ENCODE measurements at places on chromosomes 4 and X.

DNA sequence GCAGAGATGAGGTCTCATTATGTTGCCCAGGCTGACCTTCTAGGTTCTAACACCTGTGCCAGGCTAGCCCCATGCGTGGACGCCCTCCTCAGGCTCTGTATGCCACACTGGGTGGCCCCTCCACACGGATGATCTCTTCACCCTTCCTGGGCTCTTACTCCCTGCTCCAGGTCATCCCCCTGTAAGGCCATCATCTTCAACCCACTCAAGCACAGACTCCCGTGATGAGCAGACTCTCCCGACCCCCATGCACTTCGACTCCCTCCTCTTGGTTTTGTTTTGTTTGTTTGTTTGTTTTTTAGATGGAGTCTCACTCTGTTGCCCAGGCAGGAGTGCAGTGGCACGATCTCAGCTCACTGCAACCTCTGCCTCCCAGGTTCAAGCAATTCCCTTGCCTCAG is 70.9 kb downstream of the HPRT1 start:
- DNase-seq = no peak

DNA sequence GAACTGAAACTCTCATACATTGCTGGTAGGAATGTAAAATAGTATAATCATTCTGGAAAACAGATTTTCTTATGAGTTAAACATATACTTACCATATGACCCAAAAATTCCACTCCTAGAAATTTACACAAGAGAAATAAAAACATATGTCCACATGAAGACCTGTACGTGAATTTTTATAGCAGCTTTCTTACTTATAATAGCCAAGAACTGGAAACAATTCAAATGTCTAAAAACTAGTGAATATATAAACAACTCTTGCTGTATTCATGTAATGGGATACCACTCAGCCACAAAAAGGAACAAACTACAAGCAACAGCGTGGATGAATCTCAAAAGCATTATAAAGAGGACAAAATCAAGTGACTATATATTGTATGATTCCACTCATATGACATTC is 27.5 kb downstream of the TMEM156 start:
- DNase-seq = no peak

DNA sequence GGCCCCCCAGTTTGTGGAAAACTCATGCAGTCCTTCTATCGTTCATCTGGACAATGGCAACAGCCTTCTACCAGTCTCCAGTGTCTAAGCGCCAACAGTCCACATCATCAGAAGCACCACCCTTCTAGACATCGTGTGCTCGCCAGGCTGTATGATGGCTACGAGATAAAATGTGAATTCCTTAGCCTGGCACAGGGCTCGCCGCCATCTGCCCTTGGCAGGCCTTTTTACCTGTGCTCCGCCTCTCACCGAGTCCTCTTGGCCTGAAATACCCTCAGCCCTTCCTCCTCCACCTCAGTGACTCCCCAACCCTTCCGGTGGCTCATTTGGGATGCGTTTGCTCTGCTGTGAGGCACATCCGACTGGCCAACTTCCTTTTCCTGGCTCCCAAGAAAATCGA is 15.9 kb upstream of the STS start:
- no peak for DNase-seq

DNA sequence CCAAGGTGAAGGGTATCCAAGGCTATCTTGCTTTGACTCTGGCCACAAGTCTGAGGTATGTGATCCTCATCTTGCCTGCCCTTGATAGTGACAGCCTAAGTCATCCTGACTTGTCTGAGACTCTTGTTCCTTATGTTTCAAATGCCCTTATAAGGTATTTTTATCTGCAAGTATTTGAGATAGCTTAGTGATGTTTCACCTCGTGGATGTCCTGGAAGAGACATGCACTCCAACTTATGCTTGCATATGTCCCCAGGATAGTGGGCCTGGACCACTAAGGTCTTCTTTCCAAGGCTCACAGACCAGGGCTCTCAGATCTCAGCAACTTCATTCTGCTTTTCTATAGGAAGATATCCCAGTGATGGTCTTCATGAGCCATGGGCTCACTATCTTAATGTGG is 120.5 kb upstream of the WDR1 start:
- no peak for DNase-seq

DNA sequence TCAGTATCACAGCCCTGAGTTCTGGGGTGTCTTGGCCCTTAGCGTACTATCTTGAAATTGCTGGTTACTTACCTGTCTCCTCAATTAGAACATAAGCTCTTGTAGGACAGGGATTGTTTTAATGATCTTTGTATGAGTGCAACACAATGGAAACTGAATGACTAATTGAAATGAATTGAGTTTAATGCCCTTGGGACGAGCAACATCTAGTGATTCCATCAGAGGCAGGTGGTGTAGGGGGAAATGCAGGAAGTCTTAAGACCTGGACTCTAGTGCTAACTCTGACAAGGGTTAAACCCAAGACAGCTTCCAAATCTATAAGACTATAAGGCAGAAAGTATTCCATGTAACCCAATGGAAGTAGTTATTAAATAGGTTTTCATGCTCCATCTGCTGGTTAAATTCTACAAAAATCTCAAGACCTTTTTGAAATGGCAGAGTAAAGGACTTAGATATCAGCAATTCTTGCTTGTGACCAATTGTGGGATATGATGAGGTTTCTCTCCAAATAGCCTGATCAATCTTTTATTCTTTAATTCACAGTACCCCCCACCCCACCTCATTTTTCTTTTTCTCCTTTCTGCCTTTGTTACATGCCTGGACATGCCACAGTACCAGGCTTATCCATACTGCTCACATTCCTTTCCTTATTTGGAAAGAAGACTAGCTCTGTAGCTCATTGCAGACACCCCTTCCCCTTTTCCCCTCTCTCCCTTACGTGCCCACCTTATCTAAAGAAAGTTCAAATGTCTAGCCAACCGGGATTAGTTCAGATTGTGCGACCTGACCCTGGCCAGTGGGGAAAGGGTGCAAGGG is 340.8 kb downstream of the PAPSS1 start:
- no peak for DNase-seq

- no peak for DNase-seq
These were observed 68.1 kb downstream of the FHDC1 start for GRCh38 chr4:153004081-153004850.

- DNase-seq = no peak
These were observed 63.2 kb upstream of the PBDC1 start for GRCh38 chrX:76109654-76110053.

- no peak for DNase-seq
These were observed at the start of gene SULT1E1 for GRCh38 chr4:69860052-69860451. TSS of gene SULT1E1 (minus strand) at chr4:69860145. CDS start at chr4:69857644, 2,501 bp downstream.

GRCh38 chrX:7214251-7214650 is 66.3 kb upstream of the PUDP start:
- DNase-seq = no peak

DNA sequence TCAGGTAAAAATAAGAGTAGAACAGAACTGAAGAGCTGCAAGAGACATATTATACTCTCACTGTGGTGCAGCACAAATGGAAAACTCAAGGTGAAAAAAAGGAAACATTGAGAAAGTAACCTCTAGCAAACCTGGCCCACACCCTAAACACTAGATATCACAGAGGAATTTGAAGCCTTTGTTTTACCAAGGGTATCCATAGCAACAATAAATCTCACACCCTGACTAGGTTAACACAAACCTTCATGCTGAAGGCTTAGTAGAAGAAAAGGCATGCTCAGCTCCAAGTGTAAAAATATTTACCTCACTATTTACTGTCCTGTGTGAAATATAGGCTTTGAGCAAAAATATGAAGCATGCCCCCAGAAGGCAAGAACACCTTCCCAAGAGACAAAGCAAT is 61.9 kb upstream of the TAB3 start:
- no peak for DNase-seq

- DNase-seq = no peak
These were observed 1.5 kb upstream of the TSPAN5 start for GRCh38 chr4:98659741-98660462.

GRCh38 chr4:74651198-74651597 is 143.1 kb downstream of the BTC start:
- no peak for DNase-seq

DNA sequence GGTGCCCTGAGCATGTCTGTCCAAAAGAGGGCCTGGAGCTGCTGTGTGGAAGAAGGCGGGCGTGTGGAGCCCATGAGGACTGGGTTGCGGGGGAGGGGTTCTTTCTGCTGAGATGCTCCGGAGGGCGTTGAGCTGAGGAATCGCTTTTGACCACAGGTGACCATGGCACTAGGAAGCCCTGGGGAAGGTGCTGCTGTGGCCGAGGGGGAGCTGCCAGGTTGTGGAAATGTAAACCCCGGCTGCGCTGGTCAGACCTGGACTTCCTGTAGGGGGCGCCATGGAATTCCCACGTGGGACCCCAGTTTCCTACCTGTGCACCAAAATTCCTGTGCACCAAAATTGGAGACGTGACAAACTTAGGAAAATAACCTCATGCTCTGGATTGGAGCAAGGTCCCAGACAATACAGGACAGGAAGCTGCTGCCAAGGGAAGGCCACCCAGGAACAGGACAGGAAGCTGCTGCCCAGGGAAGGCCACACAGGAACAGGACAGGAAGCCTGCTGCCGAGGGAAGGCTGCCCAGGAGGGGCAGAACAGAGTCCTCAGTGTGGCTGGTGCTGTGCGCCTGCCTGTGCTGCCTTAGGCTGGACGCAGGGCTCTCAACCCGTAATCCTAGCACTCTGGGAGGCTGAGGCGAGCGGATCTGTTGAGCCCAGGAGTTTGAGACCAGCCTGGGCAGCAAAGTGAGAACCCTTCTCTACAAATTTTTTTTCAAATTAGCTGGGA is 28.4 kb upstream of the UVSSA start:
- DNase-seq = peak; percentile 61

GRCh38 chr4:62191451-62192240 is 991.5 kb downstream of the ADGRL3 start:
- DNase-seq = no peak

DNA sequence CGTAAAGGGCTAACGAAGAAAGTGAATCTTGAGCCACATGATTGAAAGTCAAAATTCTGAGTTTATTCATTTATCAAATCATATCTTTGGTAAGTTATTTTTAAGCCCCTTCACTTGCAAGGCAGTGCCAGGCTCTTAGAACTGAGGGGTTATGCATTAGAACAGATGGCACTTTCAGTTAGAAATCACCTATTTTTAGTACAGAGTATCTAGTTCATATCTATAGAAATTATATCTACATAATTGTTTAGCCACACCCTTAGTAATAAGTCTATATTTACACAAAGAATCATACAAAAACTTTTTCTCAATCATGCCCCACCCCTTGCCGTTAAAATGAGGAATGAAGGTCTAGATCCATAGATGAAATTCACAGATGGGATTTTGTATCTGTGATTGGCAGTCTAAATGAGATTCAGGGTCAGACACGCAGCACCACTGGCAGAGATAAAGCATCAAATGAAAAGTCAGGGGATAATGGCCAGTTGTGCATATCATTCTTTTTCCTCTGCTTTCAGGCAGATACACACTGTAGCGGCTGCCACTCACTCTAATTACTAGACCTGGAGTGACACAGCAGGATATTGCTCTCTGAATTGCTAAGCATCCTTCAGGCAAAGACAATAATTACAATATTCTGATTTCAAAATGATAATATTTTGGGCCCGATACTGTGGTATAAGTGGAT is 440.5 kb downstream of the MAPK10 start:
- DNase-seq = no peak

DNA sequence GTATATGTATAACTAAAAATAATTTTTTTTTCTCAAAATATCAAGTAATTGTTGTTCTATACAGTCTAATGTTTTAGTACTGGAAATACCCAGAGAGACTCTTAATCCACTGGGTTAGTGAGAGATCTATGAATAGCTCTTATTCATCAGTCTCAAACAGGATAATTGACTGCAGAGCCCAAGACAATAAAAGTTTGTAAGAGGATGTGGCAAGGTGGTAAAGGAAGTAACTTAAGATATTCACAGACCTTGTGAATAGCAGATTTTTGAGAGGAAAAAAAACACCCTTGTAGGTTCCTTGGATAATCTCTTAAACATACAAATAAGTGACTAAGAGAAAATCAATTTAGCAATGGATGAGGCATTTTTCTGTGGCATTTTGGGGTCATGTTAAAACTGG is 210.9 kb upstream of the FAM241A start:
- DNase-seq = no peak

GRCh38 chrX:151030845-151031244 is 47.7 kb downstream of the HMGB3 start:
- DNase-seq = no peak

GRCh38 chr4:78975865-78976264 is 36.6 kb upstream of the PAQR3 start:
- DNase-seq = no peak

GRCh38 chr4:32207456-32207855 is 1487.3 kb downstream of the PCDH7 start:
- no peak for DNase-seq

DNA sequence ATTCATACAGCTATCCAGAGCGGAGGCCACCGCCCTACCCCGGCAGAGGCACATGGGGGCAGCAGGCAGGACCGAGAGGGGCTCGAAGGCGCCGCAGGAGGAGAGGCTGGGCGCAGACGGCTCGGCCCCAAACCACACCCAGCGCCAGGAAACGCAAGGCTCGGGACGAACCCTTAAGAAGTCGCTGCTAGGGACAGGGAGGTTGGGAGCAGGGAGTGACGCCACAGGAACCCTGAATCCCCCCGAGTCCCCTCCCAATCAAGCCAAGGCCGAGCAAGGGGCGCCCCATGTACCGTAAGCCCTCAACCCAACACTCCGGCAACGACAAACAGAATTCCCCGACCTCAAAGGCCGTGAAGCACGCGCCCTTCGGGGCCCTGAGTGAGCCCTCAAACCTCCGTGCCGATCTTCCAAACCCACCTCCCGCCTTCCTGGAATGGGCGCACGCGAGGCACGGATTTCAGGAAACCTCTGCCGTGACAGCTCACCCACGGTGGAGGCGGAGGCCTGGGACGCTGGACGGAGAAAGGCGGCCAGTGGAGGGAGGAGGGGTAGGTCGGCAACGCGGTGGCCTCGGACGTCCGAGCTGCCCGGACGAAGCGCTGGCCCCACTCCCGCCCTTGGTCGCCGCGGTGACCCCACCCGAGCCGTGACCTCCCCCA is 1.8 kb downstream of the ZFYVE28 start:
- DNase-seq = no peak

- DNase-seq = no peak
These were observed 71.0 kb upstream of the MXD4 start for GRCh38 chr4:2332976-2333319.

- DNase-seq = no peak
These were observed 2.9 kb downstream of the HDAC8 start for GRCh38 chrX:72569786-72570185.

All from right cardiac atrium (tissue), 5 donors.